ENCODE measurements at places on chromosomes 7 and 10.

- DNase-seq, result no peak
Observed at GRCh38 chr7:6268907-6269306, 3.5 kb downstream of the CYTH3 start.

DNA sequence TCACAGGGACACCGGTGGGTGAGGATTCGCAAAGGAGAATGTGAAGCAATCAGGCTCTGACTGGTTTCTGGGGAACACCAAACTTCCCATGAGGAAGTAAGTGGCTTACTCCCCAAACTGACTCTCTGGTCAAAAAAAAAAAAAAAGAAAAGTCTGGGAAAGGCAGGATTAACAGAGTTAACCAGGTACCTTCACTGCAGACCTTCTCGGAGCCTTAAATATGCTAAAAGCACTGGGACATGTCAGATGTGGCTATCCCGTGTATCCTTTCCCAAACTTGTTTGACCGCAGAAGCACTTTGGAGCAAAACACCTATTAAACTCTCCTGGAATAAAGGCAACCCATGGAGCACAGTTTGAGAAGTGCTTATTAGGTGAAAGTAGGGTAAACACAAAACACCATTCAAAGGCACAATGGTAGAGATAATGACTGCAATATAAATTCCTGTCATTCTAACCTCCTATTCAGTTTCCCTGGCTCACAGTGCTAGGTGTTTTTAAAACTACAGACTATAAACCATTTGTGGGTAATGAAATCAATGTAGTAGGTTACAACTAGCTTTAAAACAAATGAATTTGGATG is 44.1 kb upstream of the MXI1 start:
- no peak for DNase-seq

- no peak for DNase-seq
Observed at GRCh38 chr10:97140902-97141745, 44.6 kb downstream of the SLIT1 start.

DNA sequence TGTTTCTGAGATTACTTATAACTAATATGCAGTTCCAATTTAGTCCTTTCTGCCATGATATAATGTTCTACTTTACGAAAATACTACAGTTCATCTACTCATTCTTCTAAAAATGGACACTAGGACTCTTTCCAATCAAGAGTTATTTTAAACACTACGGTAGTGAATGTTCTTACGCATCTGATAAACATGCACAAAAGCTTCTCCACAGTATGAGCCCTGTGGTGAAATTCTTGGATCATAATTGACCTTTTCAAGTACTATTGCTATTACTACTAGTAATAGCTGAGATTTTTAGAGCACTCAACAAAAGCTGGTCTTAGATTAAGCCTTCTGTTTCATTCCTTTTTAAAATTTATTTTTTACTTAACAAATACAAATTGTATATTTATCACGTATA is 106.4 kb downstream of the CH25H start:
- DNase-seq, result no peak

- DNase-seq, result no peak
Observed at GRCh38 chr7:152661479-152661878, 14.5 kb downstream of the XRCC2 start.

GRCh38 chr7:110733221-110733620 is 357.7 kb upstream of the LRRN3 start:
- no peak for DNase-seq

GRCh38 chr7:1890289-1891235 is 220.5 kb downstream of the ELFN1 start:
- no peak for DNase-seq

- no peak for DNase-seq
Observed at GRCh38 chr7:141481971-141482370, 69.2 kb upstream of the AGK start.

GRCh38 chr7:15033039-15033438 is 130.5 kb upstream of the DGKB start:
- no peak for DNase-seq
